ENCODE measurements at places on chromosomes 11 and 22.
A peak's percentile ranks its signal among the peaks of the same experiment; 100 is the strongest.

DNA sequence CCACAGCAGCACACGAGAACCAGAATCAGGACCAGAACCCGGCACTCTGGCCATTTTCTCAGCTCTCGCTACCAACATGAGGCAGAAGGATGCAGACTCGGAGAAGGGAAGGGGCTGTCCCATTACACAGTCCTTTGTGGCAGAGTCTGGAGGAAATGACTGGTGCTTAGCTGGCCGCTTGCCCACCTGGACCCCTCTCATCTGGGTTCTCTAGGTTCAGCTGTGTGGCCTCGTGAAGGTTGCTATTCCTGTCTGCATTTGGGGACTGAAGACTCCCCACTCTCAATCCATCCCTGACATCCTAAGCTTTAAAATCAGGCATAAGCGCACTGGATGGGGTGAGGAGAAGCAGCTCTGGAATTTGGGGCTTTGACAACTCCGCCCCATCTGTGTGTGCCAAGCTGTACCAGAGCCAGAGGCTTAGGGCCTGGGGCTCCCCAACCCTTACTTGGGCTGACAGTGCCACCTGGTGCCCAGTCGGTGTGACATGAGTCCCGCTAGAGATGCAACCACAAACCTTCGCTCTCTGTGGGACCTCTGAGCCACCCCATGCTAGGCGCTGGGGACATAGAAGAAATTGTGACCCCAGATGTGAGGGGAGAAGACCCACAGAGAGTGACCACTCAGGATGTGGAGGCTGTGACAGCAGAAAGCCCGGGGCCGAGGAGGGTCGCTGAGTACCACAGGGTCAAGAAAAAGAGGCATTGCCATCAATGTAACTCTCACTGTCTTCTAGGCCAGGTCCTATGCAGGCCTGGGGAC lies 35.8 kb upstream of the FCHSD2 start:
- DNase-seq, result peak; percentile 64

DNA sequence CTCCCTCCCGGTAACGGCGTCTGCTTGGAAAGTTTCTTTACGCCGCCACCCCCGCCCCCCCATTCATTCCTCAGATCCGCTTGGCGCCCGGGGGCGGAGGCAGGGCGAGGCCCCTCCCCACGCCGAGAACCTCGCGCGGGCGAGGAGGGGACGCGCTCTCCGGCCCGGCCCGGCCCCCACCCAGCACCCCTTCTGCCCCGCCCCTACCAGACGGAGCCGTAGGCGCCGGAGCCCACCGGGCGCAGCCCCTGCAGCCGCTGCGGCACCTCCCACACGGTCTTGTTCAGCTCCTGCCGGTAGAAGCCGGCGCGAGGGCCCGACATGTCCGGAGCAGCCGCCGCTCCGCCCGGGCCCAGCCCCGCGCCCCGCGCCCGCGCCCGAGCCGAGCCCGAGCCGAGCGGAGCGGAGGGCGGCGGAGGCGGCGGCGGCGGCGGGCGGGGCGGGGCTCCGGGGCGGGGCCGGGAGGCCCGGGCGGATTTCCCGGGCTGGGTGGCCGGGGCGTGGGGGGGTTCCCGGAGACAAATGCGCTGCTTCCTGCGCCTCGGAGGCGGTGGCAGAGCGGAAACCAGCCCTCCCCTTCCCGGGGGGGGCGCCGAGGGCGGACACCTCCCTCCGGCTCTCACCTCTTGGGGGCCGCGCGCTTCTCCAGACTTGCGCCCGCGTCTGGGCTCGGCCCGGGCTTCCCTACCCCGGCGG lies at the start of gene MAPK11:
Gene MAPK11, minus strand, starts transcription at position 411 of the 696 bp plus-strand sequence. Its CDS starts 88 bp downstream, at position 323.
- DNase-seq, result no peak

GRCh38 chr11:66317322-66317722 lies 478 bp upstream of the CD248 start:
- DNase-seq, result no peak

DNA sequence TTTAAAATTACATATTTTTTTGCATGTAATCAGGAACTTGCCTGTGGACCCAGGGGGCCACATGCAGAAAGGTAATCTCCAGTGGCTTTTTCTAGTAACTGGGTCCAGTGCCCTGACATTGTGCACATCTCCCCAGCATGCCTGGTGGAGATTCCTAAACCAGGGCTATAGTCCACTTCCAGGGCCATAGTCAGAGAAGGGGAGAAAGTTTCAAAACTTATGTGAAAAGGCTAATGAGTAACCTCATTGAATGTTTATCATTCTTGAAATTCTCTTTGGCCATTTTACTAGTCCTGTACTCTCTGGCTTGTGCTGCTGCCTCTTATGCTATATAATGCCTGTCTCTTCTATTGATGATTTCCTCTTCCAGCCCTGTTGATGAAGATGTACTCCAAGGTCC lies 47.8 kb downstream of the BARX2 start:
- no peak for DNase-seq

GRCh38 chr11:70713988-70714665 lies 315.8 kb downstream of the CTTN start:
- no peak for DNase-seq

GRCh38 chr11:130449310-130449990 lies 1.0 kb downstream of the ADAMTS15 start:
- no peak for DNase-seq

- DNase-seq, result no peak
Observed at GRCh38 chr22:50720301-50721256, 17.4 kb upstream of the ACR start.

DNA sequence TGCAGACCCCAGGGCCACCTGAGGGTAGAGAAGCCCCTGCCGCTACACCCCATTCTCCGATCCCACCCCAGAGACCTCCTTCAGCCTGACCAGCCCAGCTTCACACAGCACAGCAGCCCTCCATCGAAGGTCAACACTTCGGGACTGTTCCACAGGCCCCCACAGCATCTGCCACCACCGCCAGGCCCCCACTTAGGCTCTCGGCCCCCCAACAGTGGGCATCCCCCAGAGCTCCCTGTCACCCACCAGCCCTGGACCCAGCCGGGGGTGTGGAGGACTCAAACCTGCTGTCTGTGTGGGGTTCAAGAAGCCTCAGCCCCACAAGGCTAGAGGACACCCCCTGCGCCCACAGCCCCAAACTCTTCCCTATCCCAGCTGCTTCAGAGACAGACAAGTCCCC lies 6.2 kb downstream of the SBF1 start:
- DNase-seq, result no peak

DNA sequence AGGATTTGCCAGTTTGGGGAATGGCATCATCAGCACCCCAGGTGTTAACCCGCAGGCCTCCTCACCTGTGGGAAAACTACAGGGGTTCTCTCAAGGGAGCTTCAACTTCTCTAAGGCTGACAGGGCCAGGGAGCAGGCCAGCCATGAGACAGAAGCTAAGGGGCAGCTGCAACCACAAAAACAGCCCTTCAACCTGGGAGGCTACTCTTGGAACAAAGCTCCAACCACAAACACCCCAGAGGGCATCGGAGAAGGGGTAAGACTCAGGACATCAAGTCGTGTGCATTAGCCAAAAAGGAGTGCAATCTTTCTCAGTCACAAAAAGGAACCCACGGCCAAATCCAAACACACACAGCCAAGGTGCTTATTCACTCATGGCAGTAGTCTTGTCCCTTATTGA lies 103.0 kb downstream of the PLEKHA7 start:
- DNase-seq, result no peak

DNA sequence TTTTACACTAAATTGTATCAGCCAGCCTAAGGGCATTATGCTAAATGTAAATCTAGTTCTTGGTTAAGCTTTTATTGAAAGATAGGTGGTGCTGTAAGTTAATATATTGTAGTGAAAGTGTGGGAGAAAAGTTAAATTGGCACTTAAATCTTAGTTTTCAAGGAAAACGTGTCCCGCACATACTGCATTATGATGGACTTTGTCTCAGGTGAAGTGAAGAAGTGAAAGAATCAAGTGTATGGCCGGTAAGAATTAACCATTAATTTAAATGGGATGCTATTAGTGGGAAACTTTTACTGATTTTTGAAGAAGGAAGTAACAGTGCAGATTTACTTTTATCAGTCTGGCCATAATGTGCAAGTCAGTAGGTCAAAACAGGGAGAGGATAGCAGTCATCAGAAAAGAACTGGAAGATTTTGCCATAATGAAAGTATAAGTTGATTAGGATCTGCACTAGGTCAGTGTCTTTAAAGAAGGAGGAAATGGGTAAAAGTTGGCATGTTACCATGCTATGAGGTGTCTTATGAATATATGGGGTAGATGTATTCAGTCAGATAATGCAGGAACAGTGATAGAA lies 81.6 kb downstream of the PDHX start:
- DNase-seq, result no peak

DNA sequence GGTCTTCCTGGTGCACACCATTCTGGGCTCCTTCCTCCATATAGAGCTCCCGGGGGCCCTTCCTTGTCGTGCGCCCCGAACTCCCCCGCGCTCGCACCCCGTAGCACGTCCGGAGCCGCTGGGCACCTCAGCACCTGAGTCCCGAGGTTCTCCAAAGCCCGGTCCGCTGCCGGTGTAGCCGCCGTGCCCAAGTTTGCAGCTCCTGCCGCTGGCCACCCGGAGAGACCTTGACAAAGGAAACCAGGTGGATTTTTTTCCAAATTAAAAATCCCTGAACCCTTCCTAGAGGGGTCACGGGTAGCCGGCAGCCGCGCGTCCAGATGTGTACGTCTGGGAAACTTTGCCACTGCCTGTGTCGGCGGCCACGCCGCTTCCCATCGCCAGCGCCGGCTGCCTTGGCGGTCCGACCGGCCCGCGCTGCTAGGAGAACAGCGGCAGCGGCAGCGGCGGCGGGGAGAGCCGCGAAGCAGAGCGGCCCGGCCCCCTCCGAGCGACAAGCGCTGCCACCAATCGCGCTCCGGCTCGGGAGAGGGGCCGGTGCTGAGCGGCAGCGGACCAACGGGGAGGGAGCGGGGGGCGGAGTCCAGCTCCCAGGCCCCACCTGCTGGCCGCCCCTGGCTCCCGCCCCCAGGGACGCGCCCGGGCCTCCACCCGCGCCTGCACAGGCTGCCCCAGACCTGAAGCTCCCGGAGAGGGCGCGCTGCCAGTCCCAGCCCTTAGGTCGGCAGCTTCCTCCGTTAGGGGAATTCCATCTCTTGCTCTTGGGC lies at the start of gene GALNT18:
Gene GALNT18, minus strand, starts transcription at position 433 of the 767 bp plus-strand sequence.
- DNase-seq, result peak; percentile 64

DNA sequence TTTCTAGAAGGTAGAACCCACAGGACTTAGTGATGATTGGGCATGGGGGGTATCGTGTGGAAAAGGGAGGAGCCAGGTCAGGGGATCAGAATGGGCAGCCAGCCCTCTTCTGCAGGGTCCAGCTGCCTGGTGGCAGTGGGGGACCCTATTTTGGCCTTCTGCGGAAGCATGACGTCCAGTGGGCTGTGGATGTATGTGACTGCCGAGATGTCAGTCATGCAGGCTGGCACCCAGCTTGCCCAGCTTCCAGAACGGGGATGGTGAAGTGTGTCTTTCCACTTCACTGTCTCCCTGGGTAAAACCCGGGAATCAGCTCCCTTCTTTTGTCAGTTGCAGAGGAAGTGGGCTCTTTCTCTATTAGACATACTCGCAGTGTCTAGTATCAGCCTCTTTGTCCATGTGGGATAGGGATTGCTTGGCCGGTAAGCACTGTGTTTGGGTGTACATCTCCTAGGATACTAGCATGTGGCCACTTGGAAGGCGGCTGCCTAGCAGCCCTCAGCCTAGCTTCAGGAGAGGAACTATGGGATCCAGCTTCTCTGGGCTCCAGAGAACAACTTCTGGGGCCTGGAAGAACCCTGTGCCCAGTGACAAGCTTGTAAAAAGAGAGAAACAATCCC lies 51.4 kb downstream of the GRIK4 start:
- no peak for DNase-seq

- peak; percentile 28 for DNase-seq
Observed at GRCh38 chr22:43066844-43067385, 22.3 kb downstream of the TTLL1 start.

- DNase-seq, result no peak
Observed at GRCh38 chr22:19081351-19081750, 40.9 kb downstream of the DGCR2 start.

- DNase-seq, result no peak
Observed at GRCh38 chr22:44848791-44849420, 96.5 kb downstream of the ARHGAP8 start.

DNA sequence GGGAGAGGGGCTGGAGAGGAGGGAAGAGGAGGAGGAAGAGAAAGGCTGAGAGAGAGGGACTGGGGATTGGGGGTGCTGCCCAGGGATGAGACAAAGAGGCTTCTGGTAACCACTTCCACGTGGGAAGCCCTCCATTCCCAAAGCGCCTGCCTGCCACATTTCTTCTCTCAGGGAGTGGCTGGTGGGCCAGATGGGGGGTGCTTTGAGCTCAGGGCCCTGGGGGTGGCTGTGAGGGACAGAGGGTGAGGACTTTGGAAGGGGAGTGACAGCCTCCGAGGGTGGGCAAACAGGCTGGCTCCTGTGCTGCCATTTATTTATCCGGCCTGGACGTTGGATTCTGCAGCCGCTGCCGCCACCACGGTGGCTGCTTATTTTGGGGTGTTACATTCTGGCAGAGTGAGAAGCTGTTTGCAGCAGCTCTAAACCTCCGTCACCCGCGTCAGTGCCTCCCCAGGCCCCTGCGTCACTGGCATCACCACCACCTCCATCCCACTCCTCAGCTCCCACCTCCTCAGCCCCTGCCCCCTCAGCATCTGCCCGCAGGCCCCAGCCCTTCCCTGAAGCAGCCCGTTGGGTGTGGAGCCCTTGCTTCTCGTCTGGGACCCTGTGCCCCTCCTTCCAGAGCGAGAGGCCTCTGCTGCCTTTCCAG lies 1.6 kb downstream of the RTN4RL2 start:
- no peak for DNase-seq

DNA sequence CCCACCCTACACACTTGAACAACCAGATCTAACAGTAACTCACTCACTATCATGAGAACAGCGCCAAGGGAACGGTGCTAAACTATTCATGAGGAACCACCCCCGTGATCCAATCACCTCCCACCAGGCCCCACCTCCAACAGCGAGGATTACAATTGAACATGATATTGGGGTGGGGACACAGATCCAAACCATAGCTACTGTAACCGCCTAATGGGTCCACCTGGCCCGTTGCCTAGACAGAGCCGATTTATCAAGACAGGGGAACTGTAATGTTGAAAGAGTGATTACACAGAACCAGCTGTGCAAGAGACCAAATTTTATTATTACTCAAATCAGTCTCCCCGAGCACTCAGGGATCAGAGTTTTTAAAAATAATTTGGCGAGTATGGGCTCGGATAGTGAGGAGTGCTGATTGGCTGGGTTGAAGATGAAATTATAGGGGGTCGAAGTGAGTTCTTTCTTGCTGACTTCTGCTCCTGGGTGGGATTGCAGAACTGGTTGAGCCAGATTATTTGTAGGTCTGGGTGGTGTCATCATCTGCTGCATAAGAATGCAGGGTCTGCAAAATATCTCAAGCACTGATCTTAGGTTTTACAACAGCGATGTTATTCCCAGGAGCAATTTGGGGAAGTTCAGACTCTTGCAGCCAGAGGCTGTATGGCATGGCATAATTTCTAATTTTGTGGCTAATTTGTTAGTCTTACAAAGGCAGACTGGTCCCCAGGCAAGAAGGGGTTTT lies 17.9 kb upstream of the ZC3H12C start:
- no peak for DNase-seq

DNA sequence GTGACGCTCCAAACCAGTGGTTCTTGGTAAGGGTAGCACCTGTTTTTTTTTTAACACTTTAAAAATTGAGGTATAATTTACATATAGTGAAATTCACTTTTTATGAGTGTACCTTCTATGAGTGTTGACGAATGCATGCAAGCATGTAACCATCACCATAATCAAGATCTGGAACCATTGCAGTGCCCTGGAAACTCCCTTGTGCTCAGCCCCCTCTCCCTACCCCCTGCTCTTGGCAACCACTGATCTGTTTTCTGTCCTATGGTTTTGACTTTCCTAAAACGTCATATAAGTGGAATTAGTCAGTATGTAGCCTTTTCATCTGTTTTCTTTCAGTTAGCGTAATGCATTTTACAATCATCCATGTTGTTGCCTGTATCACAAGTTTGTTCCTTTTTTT lies 212.2 kb downstream of the GRIK4 start:
- no peak for DNase-seq

- DNase-seq, result no peak
Observed at GRCh38 chr22:49017482-49018329, 810.0 kb downstream of the BRD1 start.
